ENCODE measurements at places on chromosomes 12 and 14. TPM values are rescaled to one million over a fixed set of nuclear protein-coding genes. Genes with fewer than 3 reads are reported as not detected.

Gene IKZF4
- total RNA-seq, result 6.2 TPM

Gene EIF2S3B
- 0.36 TPM for total RNA-seq

Gene ERO1A
- 18.5 TPM for total RNA-seq

Gene CLEC2D
- total RNA-seq, result 4.1 TPM

Gene MGST1
- 28.4 TPM for total RNA-seq

Gene HOTAIR
- not detected for total RNA-seq

Gene STYK1
- 39.7 TPM for total RNA-seq

Gene DIO3
- total RNA-seq, result 6.9 TPM

Gene PMEL
- total RNA-seq, result 0.18 TPM

Gene TMPRSS12
- 1.2 TPM for total RNA-seq

Gene MYO1A
- total RNA-seq, result 0.74 TPM

Gene KRT83
- total RNA-seq, result not detected

Gene GLIPR1L1
- 1.0 TPM for total RNA-seq

Gene GNB3
- total RNA-seq, result 2.3 TPM

Gene ZDHHC22
- not detected for total RNA-seq

GRCh38 chr14:64089920-64090319 lies 204.3 kb downstream of the ESR2 start:
- DNase-seq, result no peak

GRCh38 chr12:92199819-92200576 lies 54.4 kb upstream of the BTG1 start:
- DNase-seq, result no peak

- no peak for DNase-seq
Measured at GRCh38 chr12:52777566-52777965, 421 bp upstream of the KRT76 start.

DNA sequence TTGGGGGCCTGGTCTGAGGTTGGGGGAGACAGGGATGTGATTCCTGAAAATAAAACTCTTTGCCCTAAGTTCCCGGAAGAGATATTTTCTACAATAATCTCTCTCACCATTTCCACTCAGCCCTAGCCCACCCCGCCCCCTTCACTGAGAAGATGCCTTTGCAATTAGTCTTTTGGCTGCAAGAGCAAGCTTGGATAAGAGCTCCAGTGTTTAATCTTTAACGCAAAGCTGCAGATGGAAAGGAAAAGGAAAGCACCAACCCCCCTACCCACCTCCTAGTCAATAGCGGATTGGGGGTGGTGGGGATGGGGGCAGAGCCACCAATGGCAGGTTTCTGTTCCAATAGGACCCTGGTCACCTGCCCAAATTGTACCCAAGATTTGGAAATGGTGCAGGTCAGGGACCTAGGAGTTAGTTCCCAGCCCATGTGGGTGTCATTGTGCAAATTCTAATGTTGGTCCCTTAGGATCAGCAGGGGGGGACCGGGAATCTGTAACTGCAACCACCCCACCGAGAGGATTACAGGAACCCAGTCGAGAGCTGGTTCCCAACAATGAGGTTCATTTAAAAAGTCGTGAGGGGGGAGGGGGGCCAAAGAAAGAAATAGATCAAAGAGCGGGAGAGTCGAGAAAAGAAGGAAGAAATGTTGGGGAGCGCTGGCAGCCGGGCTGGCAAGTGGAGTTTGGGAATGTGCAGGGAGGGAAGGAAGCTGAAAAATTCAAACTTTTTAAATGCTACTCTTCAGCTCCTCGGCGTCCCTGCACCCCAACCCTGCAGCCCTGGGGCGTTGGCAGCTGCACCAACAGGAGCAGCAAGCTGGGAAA lies 1.6 kb downstream of the ZFP36L1 start:
- no peak for DNase-seq

DNA sequence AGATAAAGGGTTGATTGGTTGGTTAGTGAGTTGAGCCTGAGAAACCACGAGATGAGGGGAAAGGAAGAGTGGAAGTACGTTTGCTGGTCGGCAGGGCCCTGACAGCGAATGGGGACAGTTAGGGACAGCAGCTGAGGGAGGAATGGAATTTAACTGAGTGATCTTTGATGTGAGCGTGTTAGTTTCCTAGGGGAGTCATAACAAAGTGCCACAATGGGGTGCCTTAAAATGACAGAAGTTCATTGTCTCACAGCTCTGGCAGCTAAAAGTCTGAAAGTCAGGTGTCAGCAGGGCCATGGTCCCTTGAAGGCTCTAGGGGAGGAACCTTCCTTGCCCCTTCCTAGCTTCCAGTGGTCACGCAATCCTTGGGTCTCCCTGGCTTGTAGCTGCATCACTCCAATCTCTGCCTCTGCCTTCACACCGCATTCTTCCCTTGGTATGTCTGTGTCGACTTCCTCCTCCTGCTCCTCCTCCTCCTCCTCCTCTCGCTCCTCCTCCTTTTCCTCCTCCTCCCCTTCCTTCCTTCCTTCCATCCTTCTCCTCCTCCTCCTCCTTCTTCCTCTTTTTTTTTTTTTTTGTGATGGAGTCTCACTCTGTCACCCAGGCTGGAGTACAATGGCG lies 26.0 kb upstream of the RIN3 start:
- no peak for DNase-seq

DNA sequence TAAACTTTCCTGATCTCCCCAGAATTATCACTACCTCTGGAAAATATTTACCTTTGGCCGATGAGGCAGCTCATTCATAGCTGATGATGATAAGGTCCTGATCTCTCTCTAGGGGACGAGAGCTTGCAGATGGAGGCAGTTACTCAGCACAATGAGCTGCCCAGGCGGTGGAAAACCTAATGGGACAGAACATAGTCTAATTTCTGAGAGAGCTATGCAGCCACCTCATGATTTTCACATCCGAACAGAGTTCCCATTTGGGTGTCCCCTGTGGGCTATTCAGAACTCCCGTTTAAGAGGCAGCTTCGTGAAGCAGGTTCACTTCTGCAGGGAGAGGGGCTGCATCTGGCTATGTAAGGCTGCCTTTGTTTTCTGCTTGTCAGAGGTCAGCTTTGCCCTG lies 724.6 kb upstream of the TMEM132C start:
- DNase-seq, result no peak

- no peak for DNase-seq
Measured at GRCh38 chr12:107400686-107401447, 284.7 kb upstream of the PWP1 start.

DNA sequence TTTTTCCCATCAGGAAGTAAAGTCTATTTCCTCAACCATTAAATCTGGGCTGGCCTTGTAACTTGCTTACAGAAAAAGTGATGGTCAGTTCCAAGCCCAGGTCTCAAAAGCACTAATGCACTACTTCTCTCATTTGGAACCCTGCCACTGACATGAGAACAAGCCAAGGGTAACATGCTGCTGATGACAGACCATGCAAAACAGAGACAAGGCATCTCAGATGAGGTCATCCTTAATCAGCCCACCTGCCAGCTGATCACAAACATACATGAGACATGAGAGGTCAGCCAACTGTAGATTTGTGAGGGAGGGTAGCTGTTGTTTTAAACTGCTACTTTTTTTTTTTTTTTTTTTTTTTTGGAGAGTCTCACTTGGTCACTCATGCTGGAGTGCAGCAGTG lies 16.2 kb downstream of the TWF1 start:
- no peak for DNase-seq

- no peak for DNase-seq
Measured at GRCh38 chr14:36652542-36653201, 9.0 kb upstream of the PAX9 start.

DNA sequence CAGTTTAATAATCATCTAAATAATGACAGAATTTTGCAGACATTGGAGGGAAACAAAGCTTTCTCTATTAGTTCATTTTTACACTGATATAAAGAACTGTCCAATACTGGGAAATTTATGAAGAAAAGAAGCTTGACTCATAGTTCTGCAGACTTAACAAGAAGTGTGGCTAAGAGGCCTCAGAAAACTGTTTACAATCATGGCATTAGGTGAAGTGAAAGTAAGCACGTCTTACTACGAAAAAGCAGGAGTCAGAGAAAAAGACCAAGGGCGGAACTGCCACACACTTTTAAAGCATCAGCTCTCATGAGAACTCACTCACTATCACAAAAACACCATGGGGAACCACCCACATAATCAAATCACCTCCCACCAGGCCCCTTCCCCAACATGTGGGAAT lies 804.4 kb downstream of the FLRT2 start:
- no peak for DNase-seq

DNA sequence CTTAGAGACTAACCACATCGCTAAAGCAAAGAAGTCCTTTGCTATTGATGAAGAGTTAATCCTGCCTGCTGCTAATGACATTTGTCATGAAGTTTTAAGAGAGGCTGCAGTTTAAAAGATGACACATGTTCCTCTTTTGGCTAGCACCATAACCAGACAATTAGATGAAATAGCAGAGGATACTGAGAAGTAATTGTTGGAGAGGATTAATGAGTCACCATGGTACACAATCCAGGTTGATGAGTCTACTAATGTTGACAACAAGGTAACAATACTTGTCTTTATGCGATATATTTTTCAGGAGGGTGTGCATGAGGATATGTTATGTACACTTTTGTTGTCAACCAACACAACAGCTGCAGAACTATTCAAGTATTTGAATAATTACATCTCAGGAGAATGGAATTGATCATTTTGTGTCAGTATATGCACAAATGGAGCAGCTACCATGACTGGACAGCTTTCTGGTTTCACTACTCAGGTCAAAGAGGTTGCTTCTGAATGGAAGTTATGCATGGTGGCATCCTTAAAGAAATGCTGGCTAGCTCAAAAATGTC lies 56.7 kb downstream of the LRRIQ1 start:
- DNase-seq, result no peak

- DNase-seq, result peak; percentile 79
Measured at GRCh38 chr14:67837011-67837624, 17.5 kb downstream of the RAD51B start.

DNA sequence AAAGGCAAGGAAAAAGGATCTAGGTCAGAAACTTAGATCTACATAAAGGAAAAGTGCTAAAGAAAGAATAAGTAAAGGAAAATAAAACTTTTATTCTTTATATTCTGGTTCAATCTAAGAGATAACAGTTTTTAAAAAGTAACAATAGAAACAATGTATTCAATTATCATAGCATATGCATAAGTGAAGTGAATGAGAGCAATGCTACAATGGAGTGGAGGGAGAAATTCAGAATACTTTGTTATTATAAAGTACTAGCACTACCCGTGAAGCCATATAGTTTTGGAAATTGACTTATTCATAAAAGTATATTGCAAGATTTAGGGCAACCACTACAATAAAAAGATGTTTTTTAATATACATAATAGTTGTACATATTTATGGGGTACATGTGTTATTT lies 586.0 kb upstream of the MDGA2 start:
- no peak for DNase-seq

- no peak for DNase-seq
Measured at GRCh38 chr12:126424696-126425095, 1359.5 kb downstream of the AACS start.

DNA sequence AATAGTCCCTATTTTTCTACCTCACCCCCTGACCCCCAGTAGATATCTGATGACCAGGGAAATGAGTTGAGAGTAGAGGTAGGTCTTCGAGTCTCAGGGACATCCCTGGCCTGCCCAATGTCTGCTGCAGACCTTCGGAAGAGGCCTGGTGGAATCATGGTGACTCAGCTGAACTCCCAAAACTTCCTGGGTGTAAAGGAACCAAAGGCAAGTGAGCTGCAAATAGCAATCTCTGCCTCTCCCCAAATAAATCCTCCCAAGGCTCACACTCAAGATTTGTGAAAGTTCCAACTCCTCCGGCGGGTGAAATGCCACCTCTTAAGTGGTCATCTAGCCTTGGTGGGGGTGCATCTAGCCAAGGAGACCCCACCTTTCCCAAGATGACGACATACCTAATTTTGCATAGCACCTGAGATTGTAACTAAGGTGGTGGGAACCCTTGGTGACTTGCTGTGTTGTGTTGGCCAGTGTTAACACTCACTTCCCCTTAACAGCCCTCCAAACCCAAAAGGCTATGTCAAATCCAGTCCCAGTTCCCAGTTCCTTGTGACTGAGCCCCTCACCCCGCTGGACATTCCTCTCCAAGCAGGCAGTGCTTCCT lies 6.3 kb downstream of the ZFP36L1 start:
- no peak for DNase-seq

DNA sequence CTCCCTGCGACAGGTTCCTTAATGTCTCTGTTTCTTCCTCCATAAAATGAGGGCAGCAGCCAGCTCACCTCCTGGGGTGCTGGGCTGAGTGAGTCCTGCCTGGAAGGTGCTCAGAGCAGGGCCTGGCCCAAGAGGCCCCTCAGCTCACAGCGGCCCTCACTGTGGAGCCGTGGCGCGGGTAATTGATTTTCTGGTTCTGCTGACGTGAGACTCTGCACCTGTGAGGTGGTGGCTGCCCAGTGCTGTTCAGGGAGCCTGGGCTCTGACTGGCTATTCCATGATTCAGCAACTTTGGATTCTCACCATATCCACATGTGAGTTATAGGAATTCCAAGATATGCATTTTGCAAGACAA lies 266.6 kb downstream of the ADGRD1 start:
- no peak for DNase-seq

GRCh38 chr14:89371585-89372511 lies 45.2 kb downstream of the FOXN3 start:
- no peak for DNase-seq

DNA sequence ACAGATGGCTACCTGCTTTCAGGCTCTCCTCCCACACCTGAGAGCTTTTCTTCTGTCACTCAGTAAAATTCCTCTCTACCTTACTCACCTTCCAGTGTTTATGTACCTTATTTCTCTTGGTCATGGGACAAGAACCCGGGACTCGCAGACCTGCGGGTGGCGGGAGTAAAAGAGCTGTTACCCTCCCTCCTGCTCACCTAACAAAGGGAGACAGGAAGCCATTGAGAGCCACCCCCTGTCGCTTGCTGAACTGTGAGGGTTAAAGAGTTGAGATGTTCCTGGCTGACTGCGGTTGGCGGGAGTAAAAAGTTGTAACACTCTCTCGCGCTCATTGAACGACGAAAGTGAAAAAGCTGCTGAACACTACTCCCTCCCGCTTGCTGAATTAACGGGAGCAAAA lies 1935.1 kb upstream of the FLRT2 start:
- no peak for DNase-seq

DNA sequence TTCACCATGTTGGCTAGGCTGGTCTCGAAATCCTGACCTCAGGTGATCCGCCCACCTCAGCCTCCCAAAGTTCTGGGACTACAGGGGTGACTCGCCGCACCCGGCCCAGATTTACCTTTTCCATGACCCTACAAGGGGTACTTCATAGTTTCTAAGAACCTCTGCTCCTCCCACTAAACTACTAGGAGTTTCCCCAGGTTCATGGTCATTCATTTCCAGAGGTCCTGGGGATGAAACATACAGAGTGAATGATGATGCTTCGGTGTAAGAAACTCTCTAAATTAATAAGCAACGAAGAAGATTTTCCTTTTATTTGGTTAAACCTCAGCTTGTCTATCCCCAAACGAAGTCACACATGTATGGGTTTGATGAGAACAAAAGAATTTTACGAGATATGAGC lies 56.9 kb downstream of the AMN start:
- DNase-seq, result no peak

- DNase-seq, result no peak
Measured at GRCh38 chr12:107417004-107417403, 268.6 kb upstream of the PWP1 start.

GRCh38 chr14:68599896-68600610 lies 192.8 kb downstream of the ZFP36L1 start:
- no peak for DNase-seq

GRCh38 chr12:122868471-122869177 lies 27.3 kb downstream of the VPS37B start:
- no peak for DNase-seq
